Metanephros (tissue), 2 donors: ENCODE measurements at places on chromosomes 16 and 17. TPM values are rescaled to one million over a fixed set of nuclear protein-coding genes. Genes with fewer than 3 reads are reported as not detected.

GNGT2 gene
- 0.41 TPM for total RNA-seq

ALOX15 gene
- 0.58 TPM for total RNA-seq

C1QL1 gene
- 1.1 TPM for total RNA-seq

KRTAP4-5 gene
- not detected for total RNA-seq

C16orf82 gene
- total RNA-seq: not detected

CEP131 gene
- 16.8 TPM for total RNA-seq

TOM1L1 gene
- 62.2 TPM for total RNA-seq

SLC38A8 gene
- not detected for total RNA-seq

PMM2 gene
- 19.8 TPM for total RNA-seq

ZSCAN10 gene
- 0.12 TPM for total RNA-seq

EFCAB5 gene
- 0.82 TPM for total RNA-seq

KRTAP9-8 gene
- not detected for total RNA-seq

FXR2 gene
- 30.3 TPM for total RNA-seq

SDR42E2 gene
- 0.18 TPM for total RNA-seq

BICDL2 gene
- 3.3 TPM for total RNA-seq

LHX1 gene
- total RNA-seq: 50.7 TPM

GPR139 gene
- total RNA-seq: not detected

CETP gene
- total RNA-seq: 8.6 TPM

FBXO47 gene
- total RNA-seq: not detected

GSDMA gene
- not detected for total RNA-seq

OR1D2 gene
- not detected for total RNA-seq

PLCG2 gene
- 47.6 TPM for total RNA-seq
